Activated T-cell treated with anti-CD3 and anti-CD28 coated beads for 1 hour (primary cell): ENCODE measurements at places on chromosomes 12 and 14.
A peak's percentile ranks its signal among the peaks of the same experiment; 100 is the strongest.

DNA sequence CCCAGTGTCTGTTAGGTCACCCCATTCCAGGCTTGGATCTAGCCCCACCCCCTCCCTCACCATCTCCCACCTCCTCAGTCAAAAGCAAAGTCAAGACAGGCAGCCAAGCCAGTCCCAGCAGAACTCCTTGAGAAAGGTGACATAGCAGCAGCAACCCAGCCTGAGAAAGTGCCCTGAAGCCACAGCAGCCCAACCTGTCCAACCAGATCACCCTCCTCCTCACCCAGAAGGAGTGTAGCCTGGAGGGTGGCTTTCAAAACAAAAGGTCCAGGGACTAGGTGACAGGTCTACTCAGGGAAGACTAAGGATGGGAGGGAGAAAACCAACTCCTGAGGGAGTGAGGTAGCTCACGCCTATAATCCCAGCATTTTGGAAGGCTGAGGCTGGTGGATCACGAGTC, 5.2 kb downstream of the RAB15 start:
- no peak for DNase-seq

GRCh38 chr12:57826400-57826799, 7.9 kb upstream of the AVIL start:
- no peak for DNase-seq

DNA sequence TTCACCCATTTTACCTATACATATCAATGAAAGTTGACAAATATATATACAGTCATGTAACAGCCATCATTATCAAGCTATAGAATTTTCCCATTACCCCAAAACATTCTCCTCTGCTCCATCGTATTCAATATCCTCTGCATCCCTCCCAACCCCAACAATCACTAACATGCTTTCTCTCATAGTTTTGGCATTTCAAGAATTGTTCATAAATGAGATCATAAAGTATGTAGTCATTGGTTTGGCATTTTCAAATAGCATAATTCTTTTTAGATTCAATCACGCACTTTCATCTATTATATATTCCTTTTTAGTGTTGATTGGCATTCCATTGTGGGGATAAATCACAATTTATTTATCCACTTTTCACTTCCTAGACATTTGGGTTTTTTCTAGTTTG, 866.0 kb upstream of the TMEM132C start:
- no peak for DNase-seq

GRCh38 chr12:80087486-80088213, 11.7 kb upstream of the OTOGL start:
- no peak for DNase-seq

DNA sequence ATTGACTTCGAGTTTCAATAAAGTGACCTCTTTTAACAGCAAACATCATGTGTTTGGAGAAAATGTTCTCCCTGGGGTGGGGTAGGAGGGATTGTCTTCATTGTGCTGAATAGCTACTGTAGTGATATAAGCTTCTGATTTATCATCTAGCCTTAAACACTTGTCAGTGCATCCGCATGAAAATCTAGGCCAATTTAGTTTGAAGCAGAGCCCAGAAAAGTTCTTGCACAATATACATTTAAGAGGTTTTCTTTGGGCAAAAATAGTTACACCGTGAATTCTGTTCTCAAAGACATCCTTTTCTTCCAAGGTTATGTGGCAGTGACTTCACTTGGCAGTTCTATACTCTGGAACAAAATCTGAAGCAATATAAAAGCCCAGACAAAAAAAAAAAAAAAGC, 136.0 kb upstream of the IFNG-AS1 start:
- no peak for DNase-seq

- no peak for DNase-seq
These were observed 170.3 kb upstream of the LMNTD1 start for GRCh38 chr12:25723336-25723735.

GRCh38 chr12:39892146-39892545, 213.7 kb downstream of the SLC2A13 start:
- DNase-seq: no peak

DNA sequence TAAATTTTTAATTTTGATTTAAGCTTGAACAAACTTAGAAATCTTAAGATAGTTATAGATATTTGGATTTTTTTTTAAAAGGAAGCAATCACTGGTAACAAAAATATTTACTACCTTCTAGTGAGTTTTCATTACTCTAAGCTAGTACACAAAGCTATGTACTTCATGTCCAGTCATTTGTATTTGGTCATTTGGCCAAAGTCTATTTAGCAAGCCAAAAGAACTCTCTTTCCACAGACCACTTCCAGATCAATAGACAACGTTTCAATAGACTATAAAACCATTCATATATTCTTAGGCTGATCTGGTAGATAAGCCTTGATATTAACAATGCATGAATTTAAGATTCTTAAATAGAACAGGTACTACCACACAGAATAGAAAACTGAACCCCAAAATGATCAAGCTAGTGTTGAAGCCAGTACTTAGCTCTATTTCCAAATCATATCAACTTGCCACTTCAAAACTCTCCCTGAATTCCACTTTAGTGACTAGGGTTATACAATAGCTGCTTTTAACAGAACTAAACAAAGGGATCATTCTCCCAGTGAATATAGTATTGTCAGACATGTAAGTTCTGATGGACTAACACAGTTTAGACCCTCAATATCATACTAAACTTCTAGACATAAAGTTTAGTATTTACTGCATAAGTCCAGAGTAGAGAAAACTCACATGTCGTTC, 21.7 kb downstream of the CAPRIN2 start:
- DNase-seq: no peak

GRCh38 chr12:48815126-48816110, 2.9 kb upstream of the CACNB3 start:
- DNase-seq: peak; percentile 11

DNA sequence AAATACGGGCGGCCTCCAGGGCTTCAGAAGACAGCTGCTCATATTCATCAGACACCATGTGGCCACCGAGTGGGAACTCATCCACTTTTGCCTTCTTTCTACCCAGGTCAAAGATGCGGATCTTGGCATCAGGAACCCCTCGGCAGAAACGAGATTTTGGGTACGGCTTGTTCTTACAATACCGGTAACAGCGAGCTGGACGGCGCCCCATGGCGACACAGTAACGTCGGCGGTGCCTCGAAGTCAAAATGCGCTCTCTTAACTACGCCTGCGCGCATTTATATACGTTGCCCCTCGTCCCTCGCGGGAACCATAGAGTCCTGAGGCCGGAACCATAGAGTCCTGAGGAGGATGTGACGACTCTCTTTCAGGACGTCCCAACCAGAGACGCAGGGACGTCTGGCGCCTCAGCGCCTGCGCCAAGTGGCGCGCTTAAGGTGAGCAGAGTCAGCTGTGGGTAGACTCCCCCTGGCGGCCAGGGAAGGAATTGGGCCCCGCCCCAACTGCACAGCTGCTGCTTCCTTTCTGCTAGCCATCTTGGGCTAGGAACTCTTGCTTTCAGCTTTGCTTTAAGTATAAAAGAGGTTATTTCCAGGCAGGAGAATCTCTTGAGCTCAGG, at the start of gene RPL10L:
Gene RPL10L, minus strand, starts transcription at position 256 of the 619 bp plus-strand sequence. Its CDS starts 45 bp downstream, at position 211.
- no peak for DNase-seq

- DNase-seq: no peak
These were observed 117.2 kb upstream of the BCL2L14 start for GRCh38 chr12:11953523-11953922.

- no peak for DNase-seq
These were observed 23.9 kb downstream of the ATF7 start for GRCh38 chr12:53602176-53602864.

- no peak for DNase-seq
These were observed 96.6 kb downstream of the LMNTD1 start for GRCh38 chr12:25456474-25456873.
